Mononuclear cell (primary cell): ENCODE measurements at places on chromosomes 11 and 22. TPM values are rescaled to one million over a fixed set of nuclear protein-coding genes. Genes with fewer than 3 reads are reported as not detected.

The PHLDA2 gene
- 1.7 TPM for total RNA-seq

The DPP3 gene
- 15.2 TPM for total RNA-seq

The LRRC55 gene
- total RNA-seq: not detected

The FAM83F gene
- 2.7 TPM for total RNA-seq

The IL18 gene
- 13.0 TPM for total RNA-seq
